Cortex of kidney (tissue), 1 donor: ENCODE measurements at places on chromosomes 12 and 14.

DNA sequence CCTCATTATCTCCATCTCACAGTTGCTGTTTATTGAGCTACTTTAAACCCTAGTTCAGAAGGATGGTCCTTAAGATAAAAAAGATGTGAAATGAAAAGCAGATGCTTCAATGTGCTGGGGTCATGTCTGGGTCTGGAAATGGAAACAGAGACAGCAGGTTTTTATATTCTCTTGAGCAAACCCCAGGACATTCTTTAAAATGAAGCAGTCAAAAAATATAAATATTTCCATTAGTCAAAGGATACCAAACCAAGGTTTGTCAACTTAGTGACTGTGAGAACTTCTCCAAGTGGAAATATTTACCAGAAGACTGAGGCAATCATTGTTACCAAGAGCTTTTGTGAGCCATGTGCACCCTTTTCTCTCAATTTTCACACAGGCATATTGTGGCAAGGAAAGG is 102.5 kb upstream of the DIO2 start:
- DNase-seq: no peak

- no peak for DNase-seq
Measured at GRCh38 chr14:90321891-90322290, 9.8 kb downstream of the NRDE2 start.

- no peak for DNase-seq
Measured at GRCh38 chr12:16606201-16606849, 363 bp upstream of the LMO3 start.

DNA sequence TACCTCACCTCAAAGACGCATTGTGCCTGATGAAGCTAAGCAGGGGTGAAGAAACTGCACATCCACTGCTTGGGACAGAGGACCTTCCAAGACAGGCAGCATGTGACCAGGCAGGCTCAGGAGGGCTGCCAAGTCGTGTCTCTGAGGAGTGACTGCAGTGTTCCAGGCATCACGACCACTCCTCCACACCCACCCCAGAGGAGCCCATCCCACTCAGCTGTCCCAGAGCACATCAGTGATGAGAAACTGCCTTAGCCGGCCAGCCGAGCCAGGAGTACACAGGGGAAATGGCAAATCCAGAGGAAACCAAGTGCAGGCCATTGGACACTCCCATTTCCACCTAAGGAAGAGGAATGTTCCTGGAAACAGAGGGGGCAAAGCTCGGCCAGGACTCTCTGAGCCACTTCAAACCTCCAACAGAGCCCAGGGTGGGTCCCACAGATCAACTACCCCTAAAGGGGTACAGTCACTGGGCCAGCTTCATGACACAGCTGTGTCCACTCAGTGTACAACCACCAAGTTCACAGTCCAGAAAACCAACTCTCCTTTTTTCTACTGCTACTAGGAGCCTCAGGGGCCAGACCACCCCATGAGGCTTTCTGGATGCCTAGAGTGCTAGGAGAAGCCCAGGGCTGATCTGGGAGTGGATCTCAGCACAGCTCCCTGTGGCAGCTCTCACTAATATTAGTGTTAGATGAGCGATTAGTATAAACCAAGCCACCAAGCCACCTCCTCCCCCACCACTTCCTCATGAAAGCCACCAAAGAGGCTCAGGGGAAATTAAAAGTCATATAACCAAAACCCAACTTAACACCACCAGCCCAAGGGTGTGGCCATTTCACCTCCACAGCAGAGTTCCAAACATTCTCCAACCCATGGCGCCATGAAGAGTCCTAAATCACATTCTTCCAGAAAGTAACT is 15.4 kb downstream of the PXN start:
- DNase-seq: no peak

- DNase-seq: no peak
Measured at GRCh38 chr14:64620910-64621309, 71.1 kb downstream of the PPP1R36 start.

- no peak for DNase-seq
Measured at GRCh38 chr14:70027785-70028428, 148.7 kb downstream of the SMOC1 start.

DNA sequence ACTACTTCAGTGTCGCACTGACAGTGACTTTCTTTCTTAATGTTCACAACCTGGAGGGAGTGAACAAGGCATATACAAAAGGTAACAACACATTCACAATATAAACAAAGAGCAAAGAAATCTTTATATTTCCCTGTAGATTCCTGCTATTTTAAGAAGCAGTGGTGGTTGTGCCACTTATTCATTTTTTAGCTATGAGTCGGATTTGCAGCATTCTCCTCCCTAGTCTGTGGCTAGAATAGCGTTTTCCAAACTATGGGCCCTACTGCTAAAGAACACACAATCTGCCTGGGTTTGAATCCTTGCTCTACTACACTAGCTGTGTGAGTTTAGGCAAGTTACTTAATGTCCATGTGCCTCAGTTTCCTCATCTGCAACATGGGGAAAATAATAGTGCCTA is 18.6 kb upstream of the MDM1 start:
- no peak for DNase-seq

GRCh38 chr12:50387487-50387886 is 8.9 kb downstream of the FAM186A start:
- no peak for DNase-seq

DNA sequence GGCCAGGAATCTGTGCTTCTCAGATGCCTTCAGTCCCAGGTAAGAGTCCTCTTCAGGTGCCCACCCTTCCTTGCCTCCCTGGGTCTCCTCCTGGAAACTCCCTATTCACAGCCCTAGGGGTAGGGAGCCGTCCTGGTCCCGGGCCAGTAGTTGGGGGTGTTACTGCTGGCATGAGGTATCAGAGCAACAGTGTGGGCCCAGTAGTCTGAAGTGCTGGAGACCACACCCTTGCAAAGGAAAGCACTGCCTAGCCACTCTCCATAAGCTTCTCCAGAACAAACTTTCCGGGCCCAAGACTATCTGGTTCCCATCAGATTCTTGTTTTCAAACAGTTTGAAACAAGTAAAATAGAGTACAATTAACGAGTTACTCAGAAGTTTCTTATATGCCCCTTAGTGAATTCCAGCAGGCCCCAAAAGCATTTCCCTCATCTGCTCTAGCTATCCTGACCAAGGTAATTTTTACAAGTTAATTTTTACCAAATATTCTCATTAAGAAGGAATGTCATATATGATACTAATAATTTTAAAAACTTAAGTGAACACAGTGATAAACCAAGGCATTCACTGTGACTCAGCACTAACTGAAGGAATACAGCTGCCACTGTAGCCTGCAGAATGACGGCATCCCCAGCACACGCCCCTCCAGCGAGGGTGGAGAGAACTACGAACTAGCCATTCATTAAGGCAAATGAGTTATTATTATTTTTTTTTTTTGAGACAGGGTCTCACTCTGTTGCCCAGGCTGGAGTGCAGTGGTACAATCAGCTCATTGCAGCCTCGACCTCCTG is 49.4 kb downstream of the MOK start:
- DNase-seq: no peak

- DNase-seq: no peak
Measured at GRCh38 chr14:24250354-24250753, 7.9 kb upstream of the TINF2 start.

DNA sequence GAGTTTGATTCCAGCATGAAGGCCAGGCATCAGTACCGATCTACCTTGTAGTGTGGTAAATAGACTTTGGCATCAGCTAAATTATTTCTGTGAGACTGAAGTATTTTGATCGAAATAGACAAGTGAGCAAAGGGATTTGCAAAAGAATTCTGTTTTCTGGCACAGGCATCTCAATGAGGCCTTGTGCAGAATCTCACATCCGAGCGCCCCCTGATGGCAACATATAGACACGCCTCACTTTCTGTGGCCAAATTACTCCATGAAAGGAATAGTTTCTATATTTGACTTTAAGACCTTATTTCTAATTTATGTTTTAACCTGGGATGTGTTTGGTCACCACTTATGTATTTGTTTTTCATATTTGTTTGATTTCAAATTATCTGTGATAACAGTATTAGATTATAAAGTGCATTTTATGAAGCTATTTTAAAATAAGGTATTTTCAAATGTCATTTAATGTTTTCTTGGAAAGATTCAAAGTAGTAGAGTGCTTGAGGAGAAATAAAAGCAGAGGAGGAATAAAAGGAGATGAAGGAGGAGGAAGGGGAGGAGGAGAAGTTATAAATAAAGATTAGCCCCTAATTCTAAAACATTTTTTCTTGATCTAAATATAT is 731.9 kb downstream of the NRXN3 start:
- no peak for DNase-seq

DNA sequence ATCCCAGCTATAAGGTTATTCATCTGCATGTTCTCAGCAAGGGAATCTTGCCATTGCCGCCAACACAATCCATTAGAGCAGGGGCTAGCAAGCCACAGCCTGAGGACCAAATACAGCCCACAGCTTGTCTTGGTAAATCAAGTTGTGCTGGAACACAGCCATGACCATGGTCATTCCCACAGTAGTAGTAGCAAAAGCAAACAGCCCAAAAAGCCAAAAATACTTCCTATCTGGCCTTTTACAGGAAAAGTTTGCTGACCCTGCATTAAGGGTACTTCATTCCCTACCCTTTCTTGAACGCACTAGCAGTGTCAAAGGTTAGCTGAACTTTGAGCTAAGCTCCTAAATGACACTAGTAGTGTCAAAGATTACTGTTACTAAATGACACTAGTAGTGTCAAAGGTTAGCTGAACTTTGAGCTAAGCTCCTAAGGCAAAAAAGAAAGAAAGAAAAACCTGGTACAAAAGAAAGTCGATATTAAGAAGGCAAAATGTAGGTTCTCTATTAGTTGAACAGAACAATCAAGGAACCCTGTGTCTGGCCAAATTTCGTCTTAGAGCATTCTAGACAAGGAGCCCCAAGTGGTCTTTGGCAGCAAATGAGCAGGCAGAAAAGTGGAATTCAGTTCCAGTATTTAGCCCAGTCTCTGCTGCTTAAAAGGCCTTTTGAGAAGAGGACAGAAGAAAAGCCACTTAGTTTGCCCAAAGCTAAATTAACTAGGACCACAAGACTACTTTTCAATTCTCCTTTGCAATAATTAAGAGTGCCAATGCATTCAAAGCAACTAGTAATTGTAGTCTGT is 67.7 kb downstream of the NT5DC3 start:
- DNase-seq: no peak

GRCh38 chr12:94879542-94879941 is 124.0 kb downstream of the NDUFA12 start:
- no peak for DNase-seq

DNA sequence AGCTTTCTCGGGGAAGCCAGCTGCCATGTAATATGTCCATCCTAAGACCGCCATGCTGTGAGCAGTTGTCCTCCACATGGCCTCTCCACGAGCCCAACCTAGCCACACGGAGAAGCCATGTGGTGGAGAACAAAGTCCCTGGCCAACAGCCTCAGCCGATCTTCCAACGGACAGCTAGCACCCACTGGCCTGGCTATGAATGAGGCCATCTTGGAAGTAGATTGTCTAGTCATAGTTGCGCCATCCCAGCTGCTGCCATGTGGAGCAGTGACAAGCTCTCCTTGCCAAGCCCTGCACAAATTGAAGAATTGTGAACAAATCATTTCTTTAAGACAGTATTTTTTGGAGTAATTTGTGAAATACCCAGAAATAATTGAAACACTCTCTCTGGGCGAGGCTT is 49.3 kb upstream of the USP44 start:
- no peak for DNase-seq

- DNase-seq: no peak
Measured at GRCh38 chr12:45327823-45328383, 112.0 kb downstream of the ANO6 start.

DNA sequence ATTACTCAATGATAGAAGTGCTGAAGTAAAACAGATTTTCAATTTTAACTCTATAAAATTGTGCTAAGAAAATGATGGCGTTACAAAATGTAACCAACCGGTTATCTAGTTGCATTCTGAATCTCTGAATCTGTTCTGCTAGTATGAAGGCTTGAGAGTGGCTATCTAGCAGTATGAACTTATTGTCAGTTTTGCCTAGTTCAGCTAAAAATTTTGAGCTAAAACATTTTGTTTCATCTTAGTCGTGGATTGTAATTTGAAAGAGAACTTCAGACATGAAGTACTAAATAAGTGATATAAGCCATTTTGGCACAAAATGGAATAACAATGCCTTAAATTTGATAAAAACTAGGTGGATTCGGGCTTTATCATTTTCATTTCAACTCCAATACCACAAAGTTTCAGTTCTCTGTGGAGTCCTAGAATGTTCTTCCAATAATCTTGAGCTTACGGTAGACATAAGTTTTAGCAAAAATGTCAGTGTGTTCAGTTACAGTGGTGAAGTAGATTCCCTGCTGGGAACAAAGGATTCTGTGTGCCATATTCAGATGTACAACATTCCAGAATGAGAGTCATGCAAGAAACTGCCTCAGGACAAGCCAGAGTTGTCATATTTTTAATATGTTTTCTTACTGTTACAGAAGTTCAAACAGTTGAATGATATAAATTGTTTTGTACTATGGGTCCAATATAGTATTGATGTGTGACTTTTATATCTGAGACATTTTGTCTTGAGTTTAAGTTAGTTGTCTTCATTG is 28.1 kb downstream of the ATP6V1D start:
- DNase-seq: no peak

DNA sequence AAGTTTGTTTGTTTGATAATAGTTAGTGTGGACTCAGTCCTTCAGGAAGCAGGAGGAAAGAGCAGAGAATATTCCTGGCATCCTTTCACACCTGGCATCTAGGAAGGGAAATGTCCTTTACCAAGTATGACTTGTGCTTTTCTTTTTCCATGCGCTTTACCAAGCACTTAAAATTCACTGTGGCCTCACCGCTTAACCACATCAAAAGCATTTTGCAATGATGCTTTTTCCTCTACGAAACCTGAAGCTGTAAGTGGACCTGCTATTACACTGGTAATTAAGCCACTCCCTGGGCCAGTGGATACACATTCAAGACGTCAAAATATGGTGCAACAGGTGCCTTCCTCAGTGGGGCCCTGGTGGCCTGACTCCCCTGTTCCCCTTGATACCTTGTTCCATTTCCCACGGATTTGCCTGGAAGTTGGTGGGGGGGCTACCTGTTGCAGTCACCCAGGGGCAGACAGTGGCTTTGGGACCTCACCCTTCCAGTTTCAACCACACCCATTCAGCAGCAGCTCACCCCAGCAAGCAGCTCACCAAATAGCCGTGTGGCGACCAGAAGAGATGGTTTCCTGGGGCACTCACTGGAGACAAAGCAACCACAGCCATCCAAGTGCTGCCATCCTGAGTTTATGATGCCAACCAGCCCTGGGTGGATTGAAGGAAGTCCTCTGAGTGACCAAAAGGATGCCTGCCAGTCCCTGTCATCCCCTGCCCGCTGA is 14.2 kb upstream of the FZD10 start:
- no peak for DNase-seq

- no peak for DNase-seq
Measured at GRCh38 chr12:40828593-40828990, 136.4 kb downstream of the CNTN1 start.

- no peak for DNase-seq
Measured at GRCh38 chr12:129863938-129864337, 39.9 kb downstream of the TMEM132D start.

- no peak for DNase-seq
Measured at GRCh38 chr12:54443446-54443845, 24.4 kb upstream of the ITGA5 start.

DNA sequence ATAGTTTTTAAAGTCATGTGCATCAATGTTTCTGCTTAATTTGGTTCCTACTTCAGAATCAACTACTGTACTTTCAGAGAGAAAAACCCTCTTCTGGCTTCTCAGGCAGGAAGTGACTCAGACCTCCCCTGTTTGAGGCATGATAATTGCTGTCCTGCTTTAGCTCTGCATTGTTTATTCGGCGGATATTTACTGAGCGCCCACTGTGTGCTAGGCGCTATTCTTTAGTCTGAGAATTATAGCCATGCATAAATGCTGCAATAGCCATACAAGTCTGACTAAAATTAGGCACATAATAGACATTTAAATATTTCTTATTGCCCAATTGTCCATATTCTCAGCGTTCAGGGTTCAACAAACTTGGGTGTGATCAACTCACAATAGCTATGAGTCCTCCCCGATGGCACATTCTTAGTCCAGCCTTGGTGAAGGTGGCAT is 6.1 kb upstream of the AMIGO2 start:
- no peak for DNase-seq
